NCI-H774 (cell line): ENCODE measurements at places on chromosomes 2 and 18.

- DNase-seq, result no peak
Measured at GRCh38 chr2:230684270-230685168, 28.1 kb upstream of the CAB39 start.

GRCh38 chr2:177165721-177166711, 46.6 kb upstream of the HNRNPA3 start:
- no peak for DNase-seq

- no peak for DNase-seq
Measured at GRCh38 chr2:125185691-125186270, 1160.7 kb downstream of the CNTNAP5 start.

GRCh38 chr2:29347774-29348461, 232.7 kb downstream of the CLIP4 start:
- DNase-seq, result no peak

GRCh38 chr2:65939687-65940086, 495.2 kb upstream of the MEIS1 start:
- peak; percentile 16 for DNase-seq
